ENCODE measurements at places on chromosomes 16 and 17. TPM values are rescaled to one million over a fixed set of nuclear protein-coding genes. Genes with fewer than 3 reads are reported as not detected.

DNA sequence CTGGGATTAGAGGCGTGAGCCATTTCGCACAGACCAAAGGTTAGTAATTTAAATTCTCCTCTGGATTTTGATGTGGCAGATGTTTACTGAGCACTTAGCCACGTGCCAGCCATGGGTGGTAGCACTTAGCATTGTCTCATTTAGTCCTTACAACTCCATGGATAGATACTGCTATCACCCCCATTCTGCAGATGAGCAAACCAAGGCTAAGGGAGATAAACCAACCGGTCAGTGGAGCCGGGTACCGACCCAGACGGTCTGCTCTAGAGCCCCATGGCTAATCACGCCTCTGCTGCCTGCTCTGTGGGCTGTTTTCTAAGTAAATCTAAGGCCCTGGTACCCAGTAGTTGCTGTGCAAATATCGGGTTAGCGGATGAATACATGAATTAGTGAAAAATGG lies 12.6 kb upstream of the ADGRG1 start:
- no peak for DNase-seq

- DNase-seq = no peak
Measured at GRCh38 chr17:68867759-68868516, 87.3 kb downstream of the ABCA8 start.

PKMYT1 gene
- 2.8 TPM for total RNA-seq

GRCh38 chr17:66002812-66003211 lies 189.1 kb downstream of the CEP112 start:
- DNase-seq = peak; percentile 18

DNA sequence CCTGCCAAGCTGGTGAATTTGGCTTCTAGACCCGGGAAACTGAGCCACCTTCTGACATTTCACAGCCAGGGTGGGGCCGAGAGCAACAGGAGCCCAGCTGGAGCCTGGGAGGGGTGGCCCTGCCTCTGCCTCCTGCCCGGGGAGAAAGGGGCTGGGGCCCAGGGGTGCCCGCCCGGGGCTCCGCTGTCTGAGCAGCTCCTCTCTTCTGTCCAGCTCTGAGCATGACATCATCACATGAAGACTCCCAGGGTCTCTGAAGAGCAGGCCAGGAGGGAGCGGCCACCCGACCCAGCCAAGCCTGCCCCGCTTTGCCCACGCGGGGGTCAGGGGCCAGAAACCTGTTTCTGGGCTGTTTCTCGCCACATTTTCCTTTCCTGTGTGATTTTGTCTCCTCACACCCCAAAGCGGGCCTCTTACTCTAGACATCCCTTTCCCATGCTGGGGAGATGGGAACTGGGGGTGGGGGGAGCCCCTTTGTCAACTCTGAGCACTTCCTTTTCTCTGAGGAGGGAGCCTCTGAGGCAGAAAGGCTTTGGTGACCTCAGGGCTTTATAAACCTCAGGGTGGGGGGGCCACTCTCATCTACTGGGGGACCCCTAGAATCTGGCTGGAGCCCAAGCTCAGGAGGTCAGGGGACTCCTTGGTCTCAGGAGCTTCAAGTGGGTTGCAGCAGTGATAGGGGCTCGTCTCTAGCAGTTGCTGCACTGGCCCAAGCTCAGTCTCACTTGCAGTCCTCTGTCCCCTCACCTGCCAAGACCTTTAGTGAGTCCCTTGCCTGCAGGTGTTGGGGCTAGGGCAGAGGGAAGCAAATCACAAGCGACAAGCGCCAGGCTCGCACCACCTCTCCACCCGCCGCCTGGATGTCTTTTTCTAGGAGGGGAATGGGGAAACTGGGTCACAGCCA lies 7.6 kb downstream of the UBALD2 start:
- no peak for DNase-seq

DNA sequence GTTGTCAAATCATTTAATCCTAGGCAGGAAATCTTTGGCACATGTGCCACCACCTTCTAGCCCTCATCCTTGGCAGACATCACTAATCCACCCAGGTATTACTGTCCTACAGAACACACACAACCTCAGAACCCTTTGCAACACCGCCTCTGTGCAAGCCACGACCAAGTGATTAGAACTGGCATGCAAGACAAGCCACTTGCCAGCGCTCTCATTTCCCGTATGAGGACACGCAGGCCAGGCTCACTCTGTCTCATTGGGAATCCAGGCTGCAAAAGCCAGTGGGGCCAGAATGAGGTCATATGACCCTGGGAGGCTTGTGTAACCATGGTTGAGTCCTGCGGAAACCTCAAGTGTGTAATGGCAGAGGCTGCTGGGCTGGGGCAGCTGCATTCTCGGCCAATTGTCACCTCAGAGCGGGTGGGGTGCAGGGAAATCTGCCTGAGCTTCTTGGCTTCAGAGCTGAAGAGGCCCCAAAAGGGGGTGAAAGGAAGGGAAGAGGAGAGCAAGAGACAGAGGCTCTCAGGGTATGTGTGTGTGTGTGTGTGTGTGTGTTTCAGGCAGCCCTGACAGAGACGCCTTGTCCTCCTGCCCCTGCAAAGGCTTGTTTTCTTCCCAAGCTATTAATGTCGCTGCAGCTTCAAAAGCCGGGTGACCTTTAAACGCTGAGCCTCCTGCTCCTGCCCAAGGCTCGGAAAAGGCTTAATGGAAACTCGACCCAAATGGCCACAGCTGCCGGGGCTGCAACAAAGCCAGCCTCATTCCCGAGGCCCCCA lies 43.2 kb upstream of the MRPS23 start:
- DNase-seq = peak; percentile 98

- DNase-seq = no peak
Measured at GRCh38 chr16:80719573-80719972, 84.8 kb downstream of the CDYL2 start.

- DNase-seq = no peak
Measured at GRCh38 chr16:55835581-55835980, 2.7 kb upstream of the CES1 start.

- no peak for DNase-seq
Measured at GRCh38 chr17:39950871-39951348, 11.9 kb upstream of the GSDMA start.

- no peak for DNase-seq
Measured at GRCh38 chr17:82134101-82134500, 36.1 kb upstream of the FASN start.

DNA sequence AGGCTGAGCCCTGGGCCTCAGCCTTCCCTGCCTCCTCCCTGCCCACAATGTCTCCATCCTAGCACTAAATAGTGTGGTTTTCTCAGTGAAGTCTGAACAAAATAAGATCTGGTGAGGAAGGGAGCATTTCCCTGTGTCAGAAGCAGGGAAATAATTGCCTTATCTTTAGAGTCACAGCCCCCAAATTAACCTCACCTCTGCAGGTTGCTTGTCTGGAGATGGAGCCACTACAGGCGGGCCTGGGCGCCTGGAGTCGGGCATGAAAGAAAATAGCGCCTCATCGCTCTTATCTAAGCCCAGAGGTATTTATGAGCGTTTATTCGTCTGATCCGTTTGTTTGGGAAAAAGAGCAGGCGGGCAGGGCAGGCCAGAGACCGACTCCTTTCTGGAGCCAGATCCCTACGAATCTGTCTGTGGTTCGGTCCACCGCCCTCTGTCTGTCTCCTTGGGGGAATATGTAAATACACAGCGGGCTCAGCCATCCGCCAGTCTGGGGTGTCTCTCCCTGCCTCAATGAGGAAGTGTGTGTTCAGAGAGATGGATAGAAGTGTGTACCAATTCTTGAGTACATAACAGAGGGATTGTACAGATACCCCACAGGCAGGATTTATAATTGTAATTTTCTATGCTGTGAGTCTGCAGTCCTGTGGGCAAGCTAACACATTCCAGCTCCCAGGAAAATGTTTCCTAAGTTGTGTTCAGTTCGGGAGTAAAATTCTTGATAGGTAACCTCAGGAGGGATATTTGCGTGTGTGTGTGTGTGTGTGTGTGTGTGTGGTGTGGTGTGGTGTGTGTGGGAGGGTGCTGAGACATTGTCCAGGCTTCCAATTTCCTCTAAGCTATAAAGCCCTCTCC lies 4.3 kb downstream of the HOXB6 start:
- peak; percentile 24 for DNase-seq

DNA sequence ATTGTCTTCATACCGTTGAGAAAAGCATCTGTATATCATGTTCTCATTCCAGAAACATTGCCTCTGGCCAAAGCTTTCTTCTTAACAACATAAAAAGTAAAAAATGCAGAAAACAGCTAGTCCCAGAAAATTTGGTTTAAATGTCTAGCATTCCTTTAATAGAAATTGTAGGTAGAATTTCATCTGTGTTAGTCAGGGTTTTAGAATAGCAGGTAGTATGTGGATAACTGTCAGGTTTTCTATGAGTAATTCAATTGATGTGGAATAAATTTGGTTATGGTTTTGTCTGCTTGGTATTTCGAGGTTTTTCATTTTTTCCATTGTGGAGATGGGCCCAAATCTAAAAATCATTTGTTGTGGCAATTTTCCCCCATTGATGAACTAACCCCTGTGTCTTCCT lies 616.7 kb downstream of the KCNJ2 start:
- no peak for DNase-seq

- DNase-seq = no peak
Measured at GRCh38 chr17:80153004-80153403, 6.1 kb upstream of the EIF4A3 start.

Data from IMR-90 (cell line).